ENCODE measurements at places on chromosomes 2 and 18. TPM values are rescaled to one million over a fixed set of nuclear protein-coding genes. Genes with fewer than 3 reads are reported as not detected.

The TWIST2 gene
- 49.9 TPM for total RNA-seq

The GALNT5 gene
- not detected for total RNA-seq

The TYMS gene
- total RNA-seq, result 59.2 TPM

The PKDCC gene
- 5.4 TPM for total RNA-seq

The ABCG5 gene
- not detected for total RNA-seq

The MOCOS gene
- total RNA-seq, result 12.2 TPM

The RFX8 gene
- total RNA-seq, result 10.6 TPM

The ALPG gene
- not detected for total RNA-seq

The TRABD2A gene
- total RNA-seq, result 22.7 TPM

The CEP76 gene
- 19.2 TPM for total RNA-seq

The COPS9 gene
- 314 TPM for total RNA-seq

The POTEI gene
- 0.33 TPM for total RNA-seq

The NEU2 gene
- total RNA-seq, result 0.24 TPM

The CYS1 gene
- total RNA-seq, result 0.05 TPM

The DSG4 gene
- not detected for total RNA-seq

The GAREM2 gene
- total RNA-seq, result 2.3 TPM

The FAM124B gene
- not detected for total RNA-seq

The MLPH gene
- total RNA-seq, result not detected

The B3GNT7 gene
- 0.14 TPM for total RNA-seq

The LCLAT1 gene
- 8.4 TPM for total RNA-seq

The CIB4 gene
- not detected for total RNA-seq

The GPC1 gene
- total RNA-seq, result 49.0 TPM

The PAIP2B gene
- 0.10 TPM for total RNA-seq

The CYP1B1 gene
- not detected for total RNA-seq

The TMEFF2 gene
- not detected for total RNA-seq

The ALK gene
- 0.06 TPM for total RNA-seq

The ARL5A gene
- 94.7 TPM for total RNA-seq

The HOXD10 gene
- total RNA-seq, result 8.6 TPM

The NABP1 gene
- total RNA-seq, result 48.1 TPM

The UGT1A3 gene
- not detected for total RNA-seq

The ZAP70 gene
- total RNA-seq, result 0.47 TPM

The DNAJC5G gene
- not detected for total RNA-seq

The CCDC102B gene
- 0.19 TPM for total RNA-seq

The ESCO1 gene
- total RNA-seq, result 12.0 TPM

The ATG9A gene
- total RNA-seq, result 37.1 TPM

The THSD7B gene
- total RNA-seq, result 0.77 TPM

The CRYGD gene
- total RNA-seq, result not detected

The HAAO gene
- not detected for total RNA-seq

The ZNF519 gene
- 2.9 TPM for total RNA-seq

The CABLES1 gene
- total RNA-seq, result 3.4 TPM

The UGT1A1 gene
- not detected for total RNA-seq

The HOXD4 gene
- total RNA-seq, result not detected

The GALR1 gene
- total RNA-seq, result not detected

The CD207 gene
- total RNA-seq, result not detected

The HJURP gene
- 101 TPM for total RNA-seq

The LDAH gene
- total RNA-seq, result 14.9 TPM

The ZNF521 gene
- total RNA-seq, result 19.9 TPM

The ADAM23 gene
- total RNA-seq, result 3.6 TPM

The MDH1B gene
- total RNA-seq, result 0.29 TPM

The GCA gene
- total RNA-seq, result 3.5 TPM

The SRD5A2 gene
- total RNA-seq, result not detected

The SKA1 gene
- total RNA-seq, result 43.1 TPM

The RNF181 gene
- 302 TPM for total RNA-seq

Measured in HT1080 (cell line).